ENCODE measurements at places on chromosomes 16 and 17.

GRCh38 chr17:69729944-69730343 is 315.4 kb downstream of the MAP2K6 start:
- no peak for DNase-seq

GRCh38 chr17:62673614-62674362 is 46.3 kb downstream of the MRC2 start:
- no peak for DNase-seq

- peak; percentile 29 for DNase-seq
Observed at GRCh38 chr17:56172517-56172982, 19.3 kb downstream of the ANKFN1 start.

- no peak for DNase-seq
Observed at GRCh38 chr16:85017151-85017550, 5.8 kb upstream of the ZDHHC7 start.

- no peak for DNase-seq
Observed at GRCh38 chr17:5468075-5468473, 708 bp downstream of the DHX33 start.

DNA sequence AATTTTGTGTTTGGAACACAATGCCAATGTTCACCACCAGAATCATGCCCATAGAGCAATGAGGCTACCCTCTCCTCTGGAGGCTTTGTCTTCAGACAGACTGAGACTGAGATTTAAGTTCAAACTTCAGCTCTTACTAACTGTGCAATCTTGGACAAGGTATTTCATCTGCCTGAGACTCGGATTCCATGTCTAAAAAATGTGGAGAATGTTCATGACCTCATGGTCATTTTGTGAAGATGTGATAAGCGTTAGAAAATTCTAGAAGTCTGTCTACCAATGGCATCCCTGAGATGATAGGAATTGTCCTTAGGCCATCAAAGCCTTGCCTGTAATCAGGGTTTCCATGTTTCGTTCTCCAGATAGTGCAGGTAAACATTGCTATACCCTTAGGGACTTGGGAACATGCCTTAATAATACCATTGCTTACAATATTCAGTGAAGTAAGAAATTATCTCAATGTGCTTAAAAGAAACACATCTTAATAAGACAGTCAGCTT is 388.2 kb upstream of the MAF start:
- no peak for DNase-seq
